ENCODE measurements at places on chromosomes 11 and 22.

- DNase-seq, result no peak
These were observed 123.9 kb downstream of the CTNND1 start for GRCh38 chr11:57885298-57886050.

DNA sequence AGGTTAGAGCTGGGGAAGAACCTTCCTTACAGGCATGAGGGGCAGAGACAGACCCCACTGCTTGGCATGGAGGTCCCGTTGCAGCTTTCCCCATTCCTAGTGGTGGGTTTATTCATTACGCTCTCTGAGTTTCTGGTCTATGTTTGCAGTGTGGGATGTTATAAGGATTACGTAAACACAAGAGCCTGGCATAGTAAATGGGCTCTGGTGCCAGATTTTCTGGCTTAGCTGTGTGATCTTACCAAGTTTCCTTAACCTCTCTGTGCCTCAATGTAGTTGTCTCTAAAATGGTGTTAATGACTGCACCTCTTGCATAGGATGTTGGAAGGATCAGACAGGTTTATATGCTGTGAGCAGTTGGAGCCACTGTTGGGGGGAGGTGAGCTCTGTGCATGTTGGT lies 15.1 kb downstream of the DTX4 start:
- no peak for DNase-seq

DNA sequence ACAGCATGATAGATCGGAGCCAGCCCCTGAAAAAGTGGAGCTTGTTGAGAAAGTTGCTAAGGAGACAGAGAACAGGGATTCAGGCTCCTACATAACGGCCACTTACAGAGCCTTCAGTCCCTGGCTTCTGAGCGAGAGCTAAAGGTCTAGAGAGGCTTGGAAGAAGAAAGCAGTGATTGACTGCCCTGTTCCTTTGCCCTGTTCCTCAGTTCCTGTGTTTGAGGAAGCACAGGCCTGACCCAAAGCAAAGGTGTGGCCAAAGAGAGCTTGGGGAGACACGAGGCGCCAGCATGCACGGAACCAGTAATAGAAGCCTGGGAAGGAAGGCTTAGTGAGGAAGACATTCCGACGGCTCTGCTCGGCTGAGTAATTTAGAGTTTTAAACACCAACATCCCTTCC lies 74.1 kb upstream of the CSNK2A3 start:
- no peak for DNase-seq

DNA sequence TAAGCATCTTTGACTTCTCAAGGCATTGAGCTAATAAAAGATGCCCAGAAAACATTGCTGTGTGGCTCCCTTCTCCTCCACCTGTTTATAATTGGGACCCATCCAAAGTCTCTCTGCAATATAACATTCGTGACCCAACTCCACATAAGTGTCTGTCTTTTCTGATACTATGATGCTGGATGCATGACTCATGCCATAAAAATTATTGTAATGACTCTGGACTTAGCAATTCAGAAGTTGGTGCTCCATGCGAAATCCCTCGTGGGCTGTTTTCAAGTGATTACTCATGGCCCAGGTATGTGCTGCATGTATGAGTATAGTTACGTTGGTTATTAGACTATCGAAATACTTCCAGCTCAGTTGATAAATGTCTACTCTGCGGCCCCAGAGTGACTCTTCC lies 11.7 kb downstream of the FJX1 start:
- peak; percentile 30 for DNase-seq

GRCh38 chr11:126810776-126811175 lies 189.8 kb downstream of the KIRREL3 start:
- DNase-seq, result no peak

- no peak for DNase-seq
These were observed 1.8 kb downstream of the MTMR2 start for GRCh38 chr11:95922099-95922498.

GRCh38 chr11:117197516-117198456 lies 1.4 kb upstream of the TAGLN start:
- no peak for DNase-seq

DNA sequence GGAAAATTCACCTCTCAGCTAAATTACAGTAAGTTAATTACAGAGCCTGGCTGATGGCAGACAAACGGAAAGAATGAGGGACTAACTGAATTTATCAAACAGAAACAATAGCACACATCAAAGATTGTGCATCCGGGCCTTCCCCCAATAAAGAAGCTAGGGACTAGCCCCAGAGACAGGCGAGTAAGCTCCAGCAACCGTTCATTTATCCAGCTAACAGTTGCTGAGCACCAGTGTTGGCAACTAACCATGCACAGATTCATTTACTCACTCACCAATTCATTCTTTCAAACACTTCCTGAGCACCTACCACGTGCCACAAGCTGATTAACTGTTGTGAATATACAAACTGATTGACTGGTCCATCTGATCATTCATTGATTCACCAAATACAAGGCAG lies 51.2 kb downstream of the SMCO4 start:
- no peak for DNase-seq

DNA sequence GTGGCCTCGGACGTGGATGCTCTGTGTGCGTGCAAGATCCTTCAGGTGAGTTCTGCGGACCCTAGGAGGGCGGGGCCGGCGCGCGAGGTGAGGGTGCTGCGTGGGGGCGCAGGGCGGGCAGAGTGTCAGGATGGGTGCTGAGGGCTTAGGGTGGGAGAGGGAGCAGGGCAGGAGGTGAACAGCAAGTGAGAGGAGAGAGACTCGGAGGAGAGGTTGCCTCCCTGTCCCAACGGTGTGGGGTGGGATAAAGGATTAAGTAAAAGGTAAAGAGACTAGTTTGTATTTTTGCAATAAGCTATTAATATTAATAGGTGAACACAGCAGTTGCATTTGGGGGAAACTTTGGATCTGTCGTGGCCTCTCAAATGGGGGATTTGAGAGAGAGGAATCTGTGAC lies 451 bp downstream of the CDC45 start:
- no peak for DNase-seq

DNA sequence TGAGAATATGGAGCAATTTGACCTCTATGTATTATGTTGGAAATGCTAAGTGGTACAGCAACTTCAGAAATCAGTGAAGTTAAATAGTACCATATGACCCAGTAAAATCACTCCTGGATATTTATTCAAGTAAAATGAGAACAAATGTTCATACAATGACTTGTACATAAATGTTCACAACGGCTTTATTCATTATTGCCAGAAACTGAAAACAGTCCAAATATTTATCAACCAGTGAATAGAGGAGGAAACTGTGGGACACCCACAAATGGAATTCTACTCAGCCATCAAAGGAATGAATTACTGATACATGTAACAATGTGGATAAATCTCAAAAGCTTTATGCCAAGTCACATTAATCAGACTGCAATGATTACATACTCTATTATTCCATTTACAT lies 416.3 kb downstream of the AASDHPPT start:
- DNase-seq, result no peak

DNA sequence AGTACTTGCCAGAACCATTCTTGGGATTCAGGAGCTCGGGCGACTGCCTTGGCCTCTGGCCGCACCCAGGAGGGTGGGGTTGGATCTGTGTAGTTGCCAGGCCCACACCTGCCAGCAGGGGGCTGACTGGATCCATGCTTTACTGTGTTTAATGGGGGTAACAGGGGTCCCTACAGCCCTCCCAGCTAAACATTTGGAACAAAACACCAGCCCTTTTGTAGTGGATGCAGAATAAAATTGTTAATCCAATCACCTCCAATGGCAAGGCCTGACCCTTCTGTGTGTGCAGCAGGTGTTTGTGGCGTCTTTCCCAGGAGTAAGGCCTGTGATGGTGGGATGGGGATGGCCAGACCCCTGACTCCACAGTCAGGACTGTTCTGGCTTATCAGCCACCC lies 22.5 kb downstream of the SUN2 start:
- no peak for DNase-seq

- no peak for DNase-seq
These were observed 10.1 kb upstream of the BAIAP2L2 start for GRCh38 chr22:38120359-38121110.

DNA sequence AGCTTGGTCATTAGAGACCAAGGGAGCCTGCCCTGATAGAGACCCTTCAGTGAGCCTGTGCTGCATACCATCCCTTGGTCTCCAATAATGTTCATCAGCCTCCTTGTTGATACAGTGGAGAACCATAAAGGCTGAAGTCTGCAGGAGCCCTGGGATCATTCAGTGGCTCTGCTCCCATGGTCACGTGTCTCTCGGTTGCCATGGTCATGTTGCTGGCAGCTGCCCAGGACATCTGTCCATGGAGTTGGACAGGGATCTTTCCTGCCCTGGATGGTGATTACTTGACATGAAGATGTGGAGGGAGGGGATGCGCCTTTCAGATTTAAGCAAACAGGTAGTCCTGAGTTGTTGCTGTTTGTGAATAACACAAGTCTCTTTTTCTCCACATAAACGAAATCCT lies 38.2 kb downstream of the CYB5R2 start:
- no peak for DNase-seq

- no peak for DNase-seq
These were observed 33.2 kb upstream of the FBLN1 start for GRCh38 chr22:45469281-45470073.

GRCh38 chr11:42225664-42226063 lies 766.2 kb upstream of the LRRC4C start:
- no peak for DNase-seq

GRCh38 chr11:65786786-65787636 lies at the start of gene OVOL1:
OVOL1 (plus strand) TSS chr11:65787063; CDS start chr11:65787374, 311 bp downstream.
- no peak for DNase-seq

DNA sequence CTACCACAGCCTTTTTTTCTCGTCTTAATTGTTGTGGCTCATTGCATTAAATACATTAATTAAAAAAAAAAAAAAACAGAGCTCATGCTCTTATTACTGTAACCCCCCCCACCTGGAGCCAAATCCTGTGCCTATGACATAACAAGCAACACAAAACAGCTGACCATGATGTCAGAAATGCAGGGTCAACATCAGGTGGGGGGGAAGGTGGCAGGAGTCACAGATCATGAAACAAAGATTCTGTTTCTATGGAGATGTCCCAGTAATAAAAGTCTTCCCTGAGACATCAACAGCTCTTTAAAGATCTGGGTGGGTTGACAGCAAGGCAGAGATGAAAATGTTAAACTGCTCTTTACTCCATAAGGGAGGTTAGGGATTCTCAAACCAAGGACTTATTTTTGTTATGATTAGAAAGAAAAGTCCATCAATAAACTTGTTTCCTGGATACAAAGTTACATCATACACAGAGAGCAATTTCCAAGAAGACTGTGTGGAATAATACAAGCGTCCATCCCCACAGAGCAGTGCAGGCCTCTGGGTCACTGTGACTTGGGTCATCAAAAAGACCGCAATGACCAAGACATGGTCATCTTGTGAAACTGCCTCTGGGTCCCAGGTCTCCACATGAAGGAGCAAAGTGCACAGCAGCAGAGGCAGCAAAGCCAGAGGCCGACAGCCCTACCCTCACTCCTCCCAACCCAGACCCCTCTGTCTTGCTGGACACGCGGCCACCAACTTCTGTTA lies 42.7 kb upstream of the CYP2D6 start:
- DNase-seq, result no peak

GRCh38 chr11:12269446-12270214 lies 107.7 kb upstream of the PARVA start:
- DNase-seq, result no peak

DNA sequence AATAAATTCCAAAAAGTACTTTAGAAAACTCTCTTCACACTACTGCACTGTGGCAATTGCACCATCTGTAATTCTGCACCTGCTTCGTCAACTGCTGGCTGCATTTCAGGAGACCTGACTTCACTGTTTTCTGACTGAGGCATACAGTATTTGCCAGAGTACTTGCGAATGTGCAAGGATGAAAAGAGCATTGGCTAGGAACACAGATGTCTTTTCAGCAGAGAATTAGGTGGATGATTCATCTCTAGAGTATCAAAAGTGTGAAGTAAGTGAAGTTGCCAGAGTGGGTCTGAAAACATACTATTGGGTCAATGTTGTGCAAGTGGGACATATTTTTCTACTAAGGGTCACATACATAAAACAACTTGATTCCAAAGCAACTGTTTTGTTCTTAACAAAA lies 427.5 kb upstream of the CCDC90B start:
- peak; percentile 31 for DNase-seq
